ENCODE measurements at places on chromosomes 5 and 9.

DNA sequence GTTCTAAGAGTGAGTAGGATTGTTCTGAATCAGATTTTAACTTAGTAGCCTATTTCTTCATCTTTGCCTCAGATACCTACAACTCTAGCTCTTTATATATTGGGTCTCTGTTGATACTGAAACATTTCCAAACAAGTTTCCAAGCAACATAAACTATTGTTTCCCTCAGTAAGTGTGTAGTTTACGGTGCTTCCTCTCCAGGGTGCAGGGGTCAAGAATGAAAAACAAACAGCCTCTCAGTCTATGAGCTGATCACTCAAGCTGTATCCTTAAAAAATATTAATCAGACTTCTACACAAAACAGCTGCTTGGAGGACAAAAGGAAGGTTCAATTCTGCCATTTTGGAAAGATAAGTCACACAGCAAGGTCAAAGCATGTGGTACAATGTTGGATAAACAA is 75.0 kb downstream of the ADAMTS12 start:
- DNase-seq = no peak

DNA sequence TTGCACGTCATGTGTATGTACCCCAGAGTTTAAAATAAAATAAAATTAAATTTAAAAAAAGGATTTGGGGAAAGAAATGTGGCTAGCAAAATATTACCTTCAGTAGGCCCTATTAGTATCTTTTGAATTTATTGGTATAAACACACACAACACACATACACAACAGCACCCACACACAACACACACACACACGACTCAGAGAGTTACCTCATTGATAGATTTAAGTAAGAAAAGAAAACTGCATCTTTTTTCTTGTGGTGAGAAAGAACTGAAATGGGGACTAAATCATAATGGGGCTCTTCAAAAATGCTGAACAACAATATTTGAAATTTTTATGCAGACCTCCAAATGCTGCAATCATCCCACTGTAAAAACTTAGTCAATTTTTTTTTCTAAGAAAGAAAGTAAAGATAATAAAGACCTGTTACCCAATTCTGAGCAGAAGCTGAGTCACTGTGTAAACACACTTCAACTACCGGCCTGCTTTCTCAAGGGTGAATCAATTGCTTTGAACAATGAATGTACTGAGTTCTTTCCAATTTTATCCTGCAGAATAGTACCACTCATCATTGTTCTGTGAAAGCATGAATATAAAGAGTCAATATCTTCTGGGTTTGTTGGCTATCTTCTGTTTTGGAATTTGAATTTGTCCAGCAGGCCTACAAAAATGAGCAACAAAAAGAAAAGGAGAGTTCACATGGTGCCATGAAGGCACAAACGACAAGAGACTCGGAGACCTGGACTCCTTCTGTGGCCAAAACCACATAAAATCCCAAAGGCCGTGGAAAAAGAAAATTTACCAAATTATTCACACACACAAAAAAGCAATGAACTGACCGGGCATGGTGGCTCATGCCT is 57.9 kb upstream of the CCNG1 start:
- no peak for DNase-seq

- DNase-seq = no peak
These were observed 197.0 kb downstream of the PCSK1 start for GRCh38 chr5:96236051-96236450.

DNA sequence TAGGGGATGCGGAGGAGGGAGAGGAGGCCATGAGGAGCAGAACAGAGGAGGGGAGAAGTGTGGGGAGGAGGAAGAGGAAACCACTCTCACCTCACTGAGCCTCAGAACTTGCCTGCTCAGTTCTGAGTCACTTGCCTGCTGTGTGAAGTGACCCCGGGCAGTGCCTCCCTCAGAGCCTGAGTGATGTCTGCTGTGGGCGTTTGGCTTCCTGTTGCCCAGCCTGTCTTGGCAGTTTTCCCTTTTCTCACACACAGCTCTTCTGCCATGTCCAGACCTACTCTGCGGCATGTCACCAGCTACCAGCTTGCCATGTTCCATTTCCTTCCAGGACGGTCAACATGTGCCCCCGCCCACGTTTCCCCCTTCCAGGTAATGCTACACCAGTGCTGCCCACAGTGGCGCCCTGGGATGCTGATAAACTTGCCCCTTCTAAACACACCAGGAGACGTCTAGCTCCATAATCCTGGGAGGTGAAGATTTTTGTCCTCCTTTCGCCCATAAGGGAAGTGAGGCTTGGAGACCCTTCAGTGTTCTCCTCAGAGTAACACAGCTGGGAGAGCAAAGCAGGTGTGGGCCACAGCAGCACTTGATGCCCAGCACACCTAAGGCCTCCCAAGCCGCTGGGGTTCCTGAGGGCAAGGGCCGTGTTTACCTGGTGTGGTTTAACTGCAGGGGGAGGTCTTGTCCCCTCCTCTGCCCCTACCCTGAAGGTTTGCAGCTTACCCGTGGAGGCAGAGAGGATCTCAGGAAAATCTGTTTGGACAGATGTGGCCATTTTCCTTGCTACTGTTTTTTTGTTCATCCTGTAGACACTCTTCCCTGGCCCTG is 63.8 kb upstream of the RNF130 start:
- DNase-seq = no peak

DNA sequence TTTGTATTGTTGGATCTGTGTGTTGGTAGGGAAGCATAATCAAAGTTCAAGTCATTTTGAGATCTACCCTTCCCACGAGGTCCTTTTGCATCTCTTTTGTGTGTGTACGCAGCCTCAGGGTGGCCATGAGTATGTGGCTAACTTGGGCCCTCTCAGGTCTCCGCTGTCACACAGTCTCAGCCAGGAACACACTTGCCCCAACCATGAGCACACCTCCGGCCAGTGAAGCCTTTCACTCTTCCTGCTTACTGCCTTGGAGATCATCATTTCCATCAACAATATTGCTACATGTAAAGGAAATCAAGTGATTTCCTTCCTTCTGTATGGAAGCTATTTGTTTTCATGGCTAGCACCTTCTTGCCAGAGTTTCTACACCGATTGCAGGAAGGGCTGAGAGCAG is 13.9 kb downstream of the ZNF346 start:
- DNase-seq = no peak

DNA sequence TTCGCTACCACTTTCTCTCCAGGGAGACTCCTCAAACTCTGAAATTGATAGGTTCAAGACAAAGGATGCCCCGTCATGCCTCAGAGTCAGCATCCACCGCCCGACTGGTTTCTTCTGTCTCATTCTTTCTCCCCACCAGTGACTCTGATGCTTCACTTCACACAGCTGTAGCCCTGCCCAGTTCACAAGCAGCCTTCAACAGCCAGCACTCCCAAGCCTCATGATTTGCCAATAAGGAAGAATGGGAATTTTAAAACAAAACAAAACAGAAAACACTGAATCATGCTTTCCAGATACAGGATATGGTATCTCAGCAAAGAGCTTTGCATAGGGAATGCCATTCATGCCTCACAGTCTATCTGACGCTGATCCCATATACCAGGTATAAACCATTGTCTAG is 371.2 kb upstream of the RORB start:
- DNase-seq = no peak

DNA sequence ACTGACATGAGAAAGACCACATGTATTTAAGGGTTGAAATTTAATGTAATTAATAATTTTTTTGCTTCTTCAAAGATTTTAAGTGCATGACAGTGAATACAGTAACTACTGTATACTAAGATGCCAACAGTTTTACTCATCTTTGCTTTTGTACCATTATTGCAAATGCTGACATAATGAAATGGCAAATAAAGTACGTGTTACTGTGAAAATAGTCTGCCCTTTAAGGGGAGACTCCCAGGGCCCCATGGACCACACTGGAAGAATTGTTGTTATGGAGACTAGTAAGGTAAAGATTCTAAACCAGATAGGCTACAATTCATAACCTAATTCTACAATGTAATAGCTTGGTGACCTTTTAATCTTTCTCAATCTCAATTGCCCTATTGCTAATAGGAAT is 84.7 kb downstream of the NR3C1 start:
- DNase-seq = no peak

DNA sequence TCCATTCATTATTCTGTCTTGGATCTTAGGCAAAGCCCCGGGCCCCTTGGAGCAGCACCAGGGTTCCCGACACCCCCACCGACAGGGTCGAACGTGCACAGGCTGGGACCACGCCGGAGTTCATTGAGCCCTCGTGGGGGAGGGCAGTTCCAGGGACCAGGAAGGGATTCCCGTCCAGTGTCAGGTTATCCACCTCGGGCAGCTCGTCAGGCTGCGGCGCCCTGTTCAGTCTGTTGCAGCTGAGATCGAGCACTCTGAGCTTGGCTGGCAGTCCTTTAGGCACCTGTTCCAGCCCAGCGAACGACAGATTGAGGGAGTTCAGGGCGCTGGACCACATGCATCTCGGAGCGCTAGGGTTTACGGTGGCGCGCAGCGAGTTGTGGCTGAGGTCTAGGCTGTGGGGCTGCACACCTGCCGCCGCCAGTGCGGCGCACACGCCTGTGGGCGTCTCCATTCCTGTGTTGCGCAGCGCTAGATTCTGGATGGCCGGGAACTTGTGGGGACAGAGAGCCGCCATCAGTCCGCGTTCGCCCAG is 1.1 kb downstream of the CD14 start:
- peak; percentile 24 for DNase-seq

DNA sequence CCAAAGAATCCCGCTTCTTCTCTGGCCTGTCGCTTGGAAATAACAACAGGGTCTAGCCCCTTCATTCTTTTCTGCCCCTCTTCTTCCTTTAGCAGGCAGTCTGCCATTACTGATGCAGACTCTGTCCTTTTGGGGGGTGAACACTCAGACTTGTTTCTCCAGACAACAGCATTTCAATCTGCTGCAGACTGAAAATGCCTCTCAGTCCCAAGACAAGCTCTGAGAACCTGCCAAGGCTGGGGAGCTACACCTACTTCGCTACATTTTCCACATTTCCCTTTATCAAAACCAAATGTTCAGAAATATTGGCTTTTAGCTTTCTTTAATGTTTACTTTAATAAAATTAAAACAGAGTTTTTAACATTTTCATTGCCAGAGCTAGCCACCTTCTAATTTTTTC is 152.4 kb downstream of the MPDZ start:
- DNase-seq = peak; percentile 49

- DNase-seq = no peak
These were observed 96.1 kb downstream of the DRD1 start for GRCh38 chr5:175347931-175348330.

GRCh38 chr5:160326981-160327380 is 14.6 kb upstream of the CCNJL start:
- no peak for DNase-seq

DNA sequence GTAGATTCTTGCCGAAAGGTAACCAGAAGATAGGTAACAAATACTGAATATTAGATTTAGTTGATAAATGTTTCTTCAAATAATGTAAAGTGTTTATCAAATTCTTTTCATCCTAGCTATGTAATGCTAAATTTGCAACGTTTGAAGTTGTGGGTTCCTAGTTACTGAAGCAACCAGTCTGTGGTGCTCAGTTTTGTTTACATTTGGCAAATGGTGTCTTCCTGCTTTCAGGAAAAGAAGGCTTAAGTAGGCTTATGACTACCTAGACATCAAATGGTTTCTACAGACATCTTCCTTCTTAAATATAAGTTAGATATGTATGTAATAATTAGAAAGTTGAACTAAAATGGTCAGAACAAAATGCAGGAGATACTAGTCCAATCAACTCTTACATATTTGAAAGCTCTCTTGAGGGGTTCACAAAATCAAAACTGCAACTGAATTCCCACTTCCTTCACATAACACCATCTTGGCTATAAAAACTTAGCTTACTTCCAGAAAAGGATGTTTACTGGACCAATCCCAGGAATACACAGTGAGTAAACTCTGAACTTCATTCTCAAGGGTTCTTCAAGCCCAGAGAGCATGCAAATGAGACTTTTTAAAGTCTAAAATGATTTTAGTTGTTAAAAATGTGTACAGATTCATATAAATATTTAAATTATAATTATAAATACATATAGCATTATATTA is 125.7 kb upstream of the ITGA1 start:
- no peak for DNase-seq

- DNase-seq = peak; percentile 75
These were observed 4.5 kb downstream of the ELAVL2 start for GRCh38 chr9:23821375-23822181.

GRCh38 chr5:143143973-143144372 is 259.5 kb downstream of the NR3C1 start:
- DNase-seq = no peak

DNA sequence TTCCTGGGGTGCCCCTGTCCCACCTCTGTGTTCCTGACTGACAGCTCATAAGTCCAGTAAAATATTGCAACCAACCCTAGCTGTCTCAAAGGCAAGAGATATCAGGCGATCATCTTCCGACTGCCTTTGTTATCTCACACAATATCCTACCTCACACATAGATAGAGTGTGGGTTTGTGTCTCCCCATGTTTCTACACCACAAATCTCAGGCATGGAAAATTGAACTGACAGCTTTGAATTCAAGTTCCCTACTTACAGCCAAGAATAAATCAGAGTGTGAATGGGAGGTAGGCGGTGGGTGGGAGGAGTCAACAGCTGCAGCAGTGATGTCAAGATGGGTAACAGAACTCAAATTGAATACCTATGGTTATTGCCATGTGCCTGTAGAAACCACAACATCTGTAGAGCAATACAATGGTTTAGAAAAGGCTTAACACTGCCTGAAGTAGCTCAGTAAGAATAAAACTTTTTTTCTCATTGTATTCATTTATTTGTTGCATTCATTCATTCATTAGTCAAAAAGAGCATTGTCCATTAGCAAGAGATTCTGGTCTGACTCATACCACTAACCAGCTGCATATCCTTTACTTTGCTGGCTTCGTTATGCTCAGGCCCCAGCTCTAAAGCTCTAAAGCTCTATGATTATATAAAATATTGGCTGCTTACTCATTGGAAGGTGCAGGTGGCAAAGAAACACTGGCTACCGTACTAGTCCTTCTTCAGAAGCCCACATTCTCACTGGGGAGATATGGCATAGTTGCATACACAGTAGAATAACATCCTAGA is 108.2 kb upstream of the DMAC1 start:
- no peak for DNase-seq

DNA sequence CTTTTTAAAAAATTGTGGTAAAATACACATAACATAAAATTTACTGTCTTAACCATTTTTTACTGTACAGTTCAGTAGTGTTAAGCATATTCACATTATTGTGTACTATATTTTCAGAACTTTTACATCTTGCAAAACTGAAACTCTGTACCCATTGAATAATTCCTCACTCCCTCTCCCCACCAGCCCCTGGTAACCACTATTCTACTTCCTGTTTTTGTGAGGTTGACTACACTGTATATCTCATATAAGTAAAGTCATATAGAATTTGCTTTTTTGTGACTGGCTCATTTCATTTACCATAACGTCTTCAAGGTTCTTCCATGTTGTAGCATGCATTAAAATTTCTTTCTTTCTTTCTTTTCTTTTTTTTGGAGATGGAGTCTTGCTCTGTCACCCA is 87.0 kb downstream of the LNPEP start:
- DNase-seq = no peak

DNA sequence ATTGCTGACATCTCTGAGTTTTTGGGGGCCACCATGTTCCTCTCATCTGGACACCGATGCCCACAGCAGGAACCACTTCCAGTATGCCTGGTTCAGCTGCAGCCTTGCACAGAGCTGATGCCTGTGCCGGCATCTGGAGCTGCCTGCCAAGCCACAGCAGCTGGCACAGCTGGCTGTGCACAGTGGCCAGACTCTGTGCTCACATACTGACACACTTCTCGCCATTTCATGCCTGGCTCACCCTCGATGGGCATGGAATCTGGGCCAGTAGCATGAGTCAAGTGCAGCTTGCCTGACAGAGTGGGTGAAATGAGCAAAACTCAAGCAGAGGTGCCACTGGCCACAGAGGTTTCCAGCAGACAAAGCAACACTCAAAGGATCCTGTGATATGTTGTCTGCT is 863.4 kb downstream of the DNAH5 start:
- DNase-seq = no peak

- no peak for DNase-seq
These were observed 39.7 kb upstream of the CDKN2AIPNL start for GRCh38 chr5:134451225-134451935.
